Fibroblast of skin of right biceps (primary cell): ENCODE measurements at places on chromosomes 5 and 9.

GRCh38 chr5:95801532-95801931 lies 21.0 kb downstream of the GLRX start:
- DNase-seq = no peak

DNA sequence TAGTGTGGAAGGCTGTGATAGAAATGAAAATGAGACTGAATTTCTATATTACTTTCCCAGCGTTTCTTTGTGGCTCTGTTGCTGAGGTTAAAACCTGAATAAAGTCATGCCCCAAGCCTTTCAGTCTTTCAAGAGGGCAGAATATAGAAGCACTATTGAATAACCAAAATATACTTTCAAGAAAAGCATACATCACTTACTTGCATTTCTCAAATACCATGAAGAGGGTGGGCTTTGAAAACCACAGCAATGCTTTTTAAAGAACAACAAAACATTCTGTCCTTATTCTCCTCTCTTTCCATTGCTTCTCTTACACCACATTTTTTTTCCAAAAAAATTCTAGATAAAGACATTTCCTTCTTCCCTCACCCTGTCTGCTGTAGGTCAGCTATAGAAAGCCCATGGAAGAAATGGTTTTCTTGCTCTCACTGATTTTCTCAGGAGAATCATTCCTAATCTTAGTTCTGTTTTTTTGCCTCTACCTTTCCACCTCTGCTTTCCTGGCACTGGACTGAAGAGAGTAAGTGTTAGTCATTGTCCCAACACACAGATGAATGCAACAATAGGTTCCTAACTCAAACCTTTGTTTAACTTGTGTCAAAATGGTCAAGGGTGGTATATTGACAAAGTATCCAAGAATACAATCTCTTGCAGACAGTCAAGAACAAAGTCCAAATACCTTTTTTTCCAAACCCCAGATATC lies 51.6 kb downstream of the NUDT12 start:
- DNase-seq = peak; percentile 52

DNA sequence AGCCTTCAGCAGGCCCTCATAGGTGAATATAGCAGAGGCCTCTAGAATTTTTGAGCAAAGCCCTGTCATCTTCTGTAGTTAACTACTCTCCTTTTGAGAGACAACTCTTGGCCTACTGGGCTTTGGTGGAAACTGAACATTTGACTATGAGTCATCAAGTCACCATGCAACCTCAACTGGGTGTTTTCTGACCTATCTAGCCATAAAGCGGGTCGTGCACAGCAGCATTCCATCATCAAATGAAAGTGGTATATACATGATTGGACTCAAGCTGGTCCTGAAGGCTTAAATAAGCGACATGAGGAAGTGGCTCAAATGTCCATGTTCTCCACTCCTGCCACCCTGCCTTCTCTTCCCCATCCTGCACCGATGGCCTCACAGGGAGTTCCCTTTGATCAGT lies 1115.5 kb downstream of the TAF11L14 start:
- no peak for DNase-seq

GRCh38 chr5:94024101-94024500 lies 282.7 kb upstream of the POU5F2 start:
- DNase-seq = peak; percentile 13

DNA sequence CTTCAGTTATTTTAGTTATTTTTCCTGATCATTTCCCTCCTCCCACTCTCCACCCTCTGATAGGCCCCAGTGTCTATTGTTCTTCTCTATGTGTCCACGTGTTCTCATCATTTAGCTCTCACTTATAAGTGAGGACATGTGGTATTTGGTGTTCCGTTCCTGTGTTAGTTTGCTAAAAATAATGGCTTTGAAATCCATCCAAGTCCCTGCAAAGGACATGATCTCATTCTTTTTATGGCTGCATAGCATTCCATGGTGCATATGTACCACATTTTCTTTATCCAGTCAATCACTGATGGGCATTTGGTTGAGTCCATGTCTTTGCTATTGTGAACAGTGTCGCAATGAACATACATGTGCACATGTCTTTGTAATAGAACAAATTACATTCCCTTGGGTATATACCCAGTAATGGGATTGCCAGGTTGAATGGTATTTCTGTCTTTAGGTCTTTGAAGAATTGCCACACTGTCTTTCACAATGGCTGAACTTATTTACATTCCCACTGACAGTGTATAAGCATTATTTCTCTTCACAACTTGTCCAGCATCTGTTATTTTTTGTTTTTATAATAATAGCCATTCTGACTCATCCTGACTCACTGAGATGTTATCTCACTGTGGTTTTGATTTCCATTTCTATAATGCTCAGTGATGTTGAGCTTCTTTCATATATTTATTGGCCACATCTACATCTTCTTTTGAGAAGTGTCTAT lies 17.2 kb upstream of the DIRAS2 start:
- DNase-seq = peak; percentile 67

- no peak for DNase-seq
Measured at GRCh38 chr9:118521261-118521660, 817.1 kb downstream of the TLR4 start.

DNA sequence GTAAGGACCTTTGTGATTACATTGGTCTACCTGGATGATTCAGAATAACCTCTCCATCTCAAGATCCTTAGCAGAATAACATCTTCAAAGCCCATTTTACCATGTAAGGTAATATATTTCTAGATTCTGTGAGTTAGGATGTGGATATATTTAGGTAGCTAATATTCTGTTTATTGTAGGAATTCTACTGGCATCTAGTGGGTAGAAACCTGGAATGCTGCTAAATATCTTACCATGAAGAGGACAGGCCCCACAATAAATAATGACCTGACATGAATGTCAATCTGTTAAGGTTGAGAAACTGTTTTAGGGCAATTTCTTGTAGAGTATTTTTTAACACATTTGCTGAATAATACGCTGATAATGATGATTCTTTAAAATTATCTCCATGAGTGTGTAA lies 426.8 kb downstream of the MAN2A1 start:
- DNase-seq = no peak

GRCh38 chr9:137082925-137083290 lies 3.9 kb upstream of the MAN1B1 start:
- no peak for DNase-seq

DNA sequence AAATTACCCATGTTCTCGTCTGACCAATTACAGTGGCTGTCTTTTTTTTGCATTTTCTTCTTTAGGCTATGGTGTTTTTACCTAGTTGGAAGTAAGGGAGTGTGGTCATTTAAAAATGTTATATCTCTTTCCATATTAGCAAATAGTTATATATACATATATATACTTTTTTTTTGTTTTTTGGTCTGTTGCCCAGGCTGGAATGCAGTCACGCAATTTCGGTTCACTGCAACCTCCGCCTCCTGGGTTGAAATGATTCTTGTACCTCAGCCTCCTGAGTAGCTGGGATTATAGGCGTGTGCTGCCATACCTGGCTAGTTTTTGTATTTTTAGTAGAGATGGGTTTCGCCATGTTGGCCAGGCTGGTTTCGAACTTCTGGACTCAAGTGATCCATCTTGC lies 12.3 kb downstream of the MARCHF6 start:
- no peak for DNase-seq
